ENCODE measurements at places on chromosomes 6 and 20.

DNA sequence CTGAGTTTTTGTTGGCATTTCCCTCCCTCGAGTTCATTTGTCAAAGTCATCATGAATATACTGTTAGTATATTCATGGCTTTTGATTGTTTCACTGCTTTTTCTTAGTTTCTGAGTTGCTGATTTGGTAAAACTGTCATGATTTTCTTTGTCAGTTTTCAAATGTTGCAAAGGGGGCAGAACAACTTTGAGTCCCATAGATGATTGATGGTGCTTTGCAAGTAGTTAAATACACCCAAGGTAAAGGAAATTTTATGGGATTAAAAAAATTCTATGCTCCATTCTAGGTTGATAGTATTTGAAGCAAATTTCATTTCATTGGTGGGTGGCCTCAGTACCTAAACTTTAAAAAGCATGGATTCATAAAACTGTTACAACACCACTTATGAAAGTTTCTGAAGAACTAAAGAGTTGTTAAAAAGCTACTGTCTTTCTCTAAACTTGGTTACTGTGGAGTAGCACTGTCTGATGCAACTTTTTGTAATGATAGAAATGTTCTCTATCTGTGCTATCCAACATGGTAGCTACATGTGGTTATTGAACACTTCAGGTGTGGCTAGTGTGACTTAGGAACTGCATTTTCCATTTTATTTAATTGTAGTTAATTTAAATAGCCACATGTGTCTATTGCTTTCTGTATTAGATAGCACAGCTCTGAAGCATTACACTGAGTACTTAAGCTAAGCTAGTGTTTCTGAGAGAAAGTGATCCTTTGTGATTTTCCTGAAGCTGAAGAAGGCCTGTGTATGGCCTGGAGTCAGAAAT lies 153.6 kb downstream of the ZFAND3 start:
- DNase-seq: peak; percentile 66

DNA sequence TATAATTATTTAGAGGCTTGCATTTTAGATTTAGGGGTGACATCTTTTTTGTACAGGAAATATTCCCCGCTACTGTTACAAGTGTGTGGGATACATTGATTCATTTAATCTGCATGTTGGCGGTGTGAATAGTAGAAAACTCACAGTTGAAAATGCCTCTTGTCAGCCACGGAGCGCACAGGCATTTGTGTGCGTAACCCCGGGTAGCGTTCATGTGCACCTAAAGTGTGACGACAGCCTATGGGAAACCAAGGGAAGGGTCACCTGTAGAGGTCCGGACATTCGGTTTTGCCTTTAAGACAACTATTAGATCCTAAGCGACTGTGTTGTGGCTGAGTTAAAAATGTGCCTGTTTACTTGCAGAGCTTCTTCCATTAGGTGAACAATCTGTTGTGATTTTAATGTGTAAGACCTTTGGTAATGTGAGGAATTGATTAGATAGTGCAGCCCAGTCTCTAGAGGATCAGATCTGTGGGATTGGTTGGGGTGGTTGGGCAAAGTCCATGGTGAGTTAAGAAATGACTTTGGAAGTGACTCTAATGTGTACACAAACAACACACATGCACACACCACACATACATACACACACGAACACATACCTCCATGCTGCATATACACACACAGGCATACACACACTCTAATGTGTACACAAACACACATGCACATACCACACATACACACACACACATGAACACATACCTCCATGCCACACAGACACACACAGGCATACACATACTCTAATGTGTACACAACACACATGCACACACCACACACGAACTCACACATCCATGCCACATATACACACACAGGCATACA lies 15.7 kb downstream of the ERMARD start:
- DNase-seq: no peak

GRCh38 chr6:13586603-13587542 lies 12.5 kb downstream of the SIRT5 start:
- DNase-seq: peak; percentile 51

DNA sequence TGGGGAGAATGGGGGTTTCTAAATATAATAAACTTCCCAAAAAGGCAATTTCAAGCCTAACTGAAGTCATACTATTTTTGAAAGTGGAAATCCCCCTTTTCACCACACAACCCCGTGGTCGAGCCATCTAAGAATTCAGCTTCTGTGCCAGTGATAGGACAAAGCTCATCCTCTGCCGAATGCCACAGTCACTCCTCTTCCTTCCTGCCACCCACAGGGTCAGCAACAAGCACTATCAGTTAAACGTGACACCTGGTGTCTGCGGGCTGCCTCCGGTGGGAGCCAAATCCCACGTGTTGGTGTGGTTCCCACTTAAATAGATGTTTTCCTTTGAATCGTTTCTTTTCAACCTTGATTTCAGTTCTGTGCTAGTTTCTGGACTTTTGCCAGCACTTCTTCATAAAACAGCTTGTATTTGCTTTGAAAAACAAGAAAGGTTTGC lies 60.7 kb downstream of the TNFAIP3 start:
- DNase-seq: no peak

DNA sequence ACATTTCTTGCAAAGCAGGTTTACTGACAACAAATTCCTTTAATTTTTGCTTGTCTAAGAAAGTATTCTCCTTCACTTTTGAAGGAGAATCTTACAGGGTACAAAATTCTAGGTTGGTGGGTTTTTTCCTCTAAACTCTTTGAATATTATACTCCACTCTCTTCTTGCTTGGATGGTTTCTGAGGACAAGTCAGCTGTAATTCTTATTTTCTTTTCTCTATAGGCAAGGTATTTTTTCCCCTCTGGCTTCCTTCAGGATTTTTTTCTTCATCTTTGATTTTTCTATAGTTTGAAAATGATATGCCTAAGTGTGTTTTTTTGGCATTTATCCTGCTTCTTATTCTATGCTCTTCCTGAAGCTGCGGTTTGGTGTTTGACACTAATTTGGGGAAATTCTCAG lies 112.5 kb upstream of the HIVEP1 start:
- no peak for DNase-seq

DNA sequence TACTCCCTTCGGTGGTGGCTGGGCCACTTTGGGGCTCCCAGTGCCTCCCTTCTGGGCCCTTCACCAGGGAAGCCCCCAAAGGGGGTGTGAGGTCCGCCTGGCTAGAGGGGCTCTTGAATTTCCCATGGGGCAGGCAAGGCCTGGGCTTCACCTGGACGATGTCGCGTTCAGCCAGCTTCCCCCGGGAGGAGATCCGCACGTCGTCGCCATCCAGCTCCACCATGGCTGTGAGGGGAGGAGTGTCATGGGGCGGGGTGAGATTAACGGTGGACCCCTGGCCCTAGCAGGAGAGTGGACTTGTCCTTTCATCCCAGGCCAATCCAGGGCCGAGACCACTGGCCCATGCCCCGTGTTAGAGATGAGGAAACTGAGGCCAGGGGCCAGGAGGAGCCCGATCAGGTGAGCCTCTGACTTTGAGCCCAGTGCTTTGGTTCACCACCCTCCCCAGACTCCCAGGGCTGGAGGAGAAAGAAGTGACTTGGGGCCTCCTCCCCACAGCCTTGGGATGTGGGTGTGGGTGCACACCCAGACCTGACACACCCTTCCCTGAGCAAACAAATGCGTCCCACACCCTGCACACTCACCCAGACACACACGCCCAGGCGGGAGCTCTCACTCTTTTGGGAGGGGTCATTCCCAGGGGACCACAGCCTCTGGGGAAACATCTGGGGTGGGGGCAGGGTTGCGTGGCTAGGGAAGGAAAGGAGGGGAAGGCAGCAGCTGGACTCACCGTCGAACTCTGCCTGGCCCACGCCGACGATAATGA lies 46.1 kb downstream of the RAB44 start:
- no peak for DNase-seq

- DNase-seq: no peak
Observed at GRCh38 chr20:23086931-23087411, 847 bp upstream of the CD93 start.

DNA sequence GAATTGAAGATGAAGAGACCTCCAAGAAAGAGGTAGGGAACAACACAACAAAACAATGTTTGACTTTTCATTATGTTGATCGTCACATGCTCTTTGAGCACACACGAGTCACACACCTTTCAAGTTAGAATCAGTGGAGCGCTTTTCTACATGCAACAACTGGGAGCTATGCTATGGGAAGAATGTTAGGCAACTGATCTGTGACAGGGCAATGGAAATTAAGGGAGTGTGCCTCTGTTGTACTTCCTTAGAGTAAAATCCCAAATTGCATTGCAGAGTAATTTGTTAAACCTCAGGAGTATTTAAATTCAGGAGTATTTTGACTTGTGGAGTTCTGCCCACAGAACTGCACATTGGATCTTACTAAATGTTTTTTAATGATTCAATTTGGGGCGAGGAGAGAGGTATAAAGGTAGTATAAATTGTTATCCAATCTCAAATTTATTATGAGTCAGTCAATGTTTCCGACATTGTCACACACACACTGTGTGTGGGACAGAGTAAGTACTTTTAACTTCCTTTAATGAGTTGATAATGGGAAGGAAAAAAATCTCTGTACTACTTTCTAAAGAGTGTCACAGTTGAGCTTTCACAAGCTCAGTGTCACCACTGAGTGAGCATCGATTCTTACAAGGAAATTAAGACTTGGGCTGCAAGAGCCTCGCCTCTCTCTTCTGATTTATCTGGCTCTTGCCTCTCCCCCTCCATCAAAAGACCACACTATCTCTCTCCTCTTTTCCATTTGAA lies 10.7 kb downstream of the GNAS start:
- no peak for DNase-seq

DNA sequence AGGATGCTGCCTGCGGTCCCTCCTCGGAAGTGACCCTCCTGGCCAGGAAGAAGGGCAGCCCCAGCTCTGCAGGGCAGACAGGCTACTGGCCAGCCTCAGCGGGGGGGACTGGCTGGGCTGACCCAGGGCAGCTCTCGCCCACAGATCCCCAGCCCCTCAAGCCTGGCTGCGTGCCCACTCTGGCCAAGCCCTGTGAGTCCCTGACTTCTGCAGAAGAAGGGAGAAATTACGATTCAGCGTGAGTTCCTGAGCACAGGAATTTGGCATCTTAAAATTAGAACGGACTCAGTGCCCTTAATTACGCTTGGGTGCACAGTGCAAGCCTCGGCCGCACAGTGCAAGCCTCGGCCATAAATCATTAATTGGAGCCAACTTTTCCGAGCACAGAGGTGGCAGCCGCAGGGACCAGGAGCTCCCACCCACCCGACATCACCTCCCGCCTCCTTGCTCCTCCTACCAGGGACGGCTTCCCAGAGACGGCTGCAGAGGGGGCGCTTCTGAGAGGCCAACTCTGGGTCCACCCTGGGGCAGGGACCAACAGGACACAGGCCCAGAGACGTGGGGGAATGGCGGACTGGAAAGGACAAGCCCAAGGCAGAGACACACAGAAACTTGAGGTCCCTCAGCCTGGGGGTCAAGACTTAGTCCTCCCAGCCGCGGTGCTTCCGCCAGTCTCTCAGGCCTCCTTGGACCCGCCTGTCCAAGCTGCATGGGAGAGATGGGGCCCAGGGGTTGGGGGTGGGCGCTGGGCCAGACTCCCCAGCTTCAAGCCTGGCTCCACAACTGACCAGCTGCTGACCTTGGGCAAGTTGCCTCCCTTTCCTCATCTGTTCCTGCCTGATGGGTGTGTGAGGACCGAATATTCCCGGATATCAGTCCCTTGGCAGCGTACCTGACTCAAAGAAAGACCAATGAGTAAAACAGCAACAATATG lies 165.4 kb downstream of the TAF4 start:
- DNase-seq: no peak

DNA sequence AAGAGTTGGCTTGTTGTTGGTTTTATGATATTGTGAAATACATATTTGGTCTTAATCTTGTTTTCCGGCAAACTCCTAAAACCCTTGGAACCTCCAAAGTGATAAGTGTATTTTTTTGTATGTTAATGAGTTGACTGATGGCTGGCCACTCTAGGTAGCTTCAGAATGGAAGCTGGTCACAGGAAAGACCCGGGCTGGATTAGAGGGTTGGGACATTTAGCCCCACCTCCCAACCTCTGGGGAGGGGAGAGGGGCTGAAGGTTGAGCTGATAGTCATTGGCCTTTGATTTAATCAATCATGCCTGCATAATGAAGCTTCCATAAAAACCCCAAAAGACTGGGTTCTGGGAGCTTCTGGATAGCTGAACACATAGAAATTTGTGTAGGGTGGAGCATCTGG lies 42.7 kb downstream of the SASH1 start:
- no peak for DNase-seq

DNA sequence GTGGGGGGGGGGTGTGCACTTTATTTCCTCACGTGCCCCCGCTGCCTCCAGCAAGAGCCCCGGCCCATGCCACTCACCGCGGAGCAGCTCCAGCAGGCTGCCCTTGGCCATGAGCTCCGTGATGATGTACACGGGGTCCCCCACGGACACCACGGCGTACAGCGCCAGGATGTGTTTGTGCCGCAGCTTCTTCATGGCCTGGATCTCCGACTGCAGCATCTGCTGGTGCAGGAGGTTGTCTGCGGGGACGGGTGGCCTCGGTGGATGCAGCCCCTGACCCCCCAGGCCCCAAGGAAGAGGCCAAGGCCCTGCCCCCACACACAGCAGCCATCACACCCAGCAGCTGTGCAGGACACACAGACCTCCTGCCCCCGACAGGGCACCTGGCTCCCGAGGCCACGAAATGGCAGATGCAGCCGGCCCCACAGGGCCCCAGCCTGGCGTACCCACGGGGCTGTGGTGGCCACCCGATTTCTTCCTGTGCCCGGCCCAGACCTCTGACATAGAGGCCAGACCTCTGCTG lies 4.7 kb downstream of the PTK6 start:
- no peak for DNase-seq

DNA sequence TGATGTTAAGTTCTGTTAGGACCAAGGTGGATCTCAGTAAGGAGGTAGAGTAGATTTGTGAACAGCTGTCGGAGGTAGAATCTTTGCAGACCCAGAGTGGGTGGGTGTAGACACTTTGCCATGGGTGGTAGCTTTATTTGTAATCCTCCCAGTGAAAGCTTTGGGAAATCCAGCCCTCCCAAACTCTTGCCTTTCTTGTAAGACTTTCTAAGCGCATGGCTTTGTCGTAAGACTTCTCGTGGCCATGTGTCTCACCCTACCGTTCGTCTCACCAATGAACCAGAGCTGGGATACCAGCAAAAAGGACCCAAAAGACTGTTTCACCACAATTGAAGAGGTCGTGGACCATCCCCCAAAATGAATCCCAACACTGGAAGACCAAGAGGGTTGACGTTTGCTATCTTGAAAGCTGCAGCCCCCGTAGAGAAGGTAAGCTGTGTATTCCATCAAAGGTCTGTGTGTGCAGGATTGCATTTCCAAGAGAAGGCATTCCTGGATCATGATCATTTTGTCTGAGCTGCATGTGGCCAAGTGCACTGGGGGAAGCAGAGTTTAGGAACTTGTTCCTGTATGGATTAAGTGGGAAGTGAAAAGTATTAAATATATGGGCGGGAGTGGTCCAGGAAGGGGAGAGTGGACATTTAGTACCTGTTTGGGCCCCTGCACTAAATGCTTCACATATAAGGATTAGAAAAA lies 5.8 kb upstream of the TMEM14A start:
- DNase-seq: no peak

GRCh38 chr6:32288426-32288825 lies 64.6 kb upstream of the NOTCH4 start:
- no peak for DNase-seq
